Caudate nucleus (tissue), 63 donors: ENCODE measurements at places on chromosomes 6 and 20.

- no peak for DNase-seq
Observed at GRCh38 chr6:75497994-75498393, 4.4 kb upstream of the FILIP1 start.

DNA sequence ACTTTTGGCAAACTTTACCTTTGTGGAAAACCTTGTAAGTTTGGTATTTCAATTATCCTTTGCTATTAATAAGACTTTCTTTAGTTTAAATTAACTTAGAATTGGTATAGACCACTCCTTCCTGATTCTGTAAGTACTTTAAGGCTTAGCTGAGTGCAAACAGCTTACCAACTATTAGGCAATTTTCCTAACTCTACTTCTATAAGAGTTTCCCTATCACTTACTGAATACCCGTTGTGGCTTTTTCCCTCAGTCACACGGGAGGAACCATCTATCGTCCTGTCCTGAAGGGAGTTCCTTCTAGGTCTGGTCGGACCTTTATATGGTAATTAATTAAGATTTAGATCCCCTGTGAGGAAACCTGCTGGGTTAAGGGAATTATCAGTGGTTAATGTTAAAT lies 9.6 kb downstream of the SLC35A1 start:
- DNase-seq, result no peak

DNA sequence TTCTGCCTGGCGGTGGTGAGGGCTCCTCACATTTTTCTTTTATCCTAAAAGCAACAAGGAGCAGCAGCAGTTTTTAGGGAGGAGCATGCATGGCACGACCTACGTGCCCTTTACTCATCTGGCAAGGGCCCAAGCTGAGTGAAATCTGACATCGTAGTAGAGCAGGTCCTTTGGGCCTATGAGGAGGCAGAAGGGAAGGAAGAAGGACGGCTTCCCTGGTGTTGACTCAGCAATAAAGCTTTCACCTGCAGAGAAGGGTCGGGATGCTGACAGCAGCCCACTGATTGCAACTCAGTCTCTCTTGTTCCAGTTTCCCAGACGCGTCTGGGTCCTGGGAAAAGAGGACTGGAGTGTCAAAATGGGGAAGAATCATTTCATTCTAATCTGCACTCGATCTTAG lies 409.1 kb upstream of the AGPAT4 start:
- DNase-seq, result no peak

DNA sequence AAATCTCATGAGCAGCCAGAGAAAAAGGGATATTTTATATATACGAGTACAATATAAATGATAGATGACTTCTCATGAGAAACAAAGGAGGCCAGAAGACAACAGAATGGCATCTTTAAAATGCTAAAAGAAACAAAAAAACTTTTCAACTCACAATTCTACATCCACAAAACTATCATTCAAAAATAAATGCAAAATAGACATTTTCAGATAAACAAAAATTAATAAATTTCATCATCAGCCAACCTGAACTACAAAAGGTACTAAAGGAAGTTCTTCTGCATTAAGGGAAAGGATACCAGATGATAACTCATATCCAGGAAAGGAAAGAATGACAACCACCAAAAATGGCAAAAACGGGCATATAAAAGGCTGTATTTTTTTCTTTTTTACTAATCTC lies 27.9 kb upstream of the ANKRD60 start:
- no peak for DNase-seq

DNA sequence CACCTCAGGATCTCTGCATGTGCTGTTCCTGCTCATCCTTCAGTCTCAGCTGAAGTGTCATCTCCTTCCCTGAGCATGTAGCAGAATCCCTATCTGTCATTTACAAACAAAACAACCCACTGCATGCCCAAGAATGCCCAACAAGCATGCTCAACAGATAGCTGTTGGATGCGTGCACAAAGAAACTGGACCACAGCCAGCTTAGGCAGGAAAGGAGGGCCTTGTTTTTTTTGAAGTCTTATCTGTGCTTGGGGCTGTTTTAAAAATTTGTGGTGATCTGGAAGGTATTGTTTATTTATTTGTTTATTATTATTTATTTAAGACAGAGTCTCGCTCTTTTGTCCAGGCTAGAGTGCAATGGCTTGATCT lies 18.5 kb upstream of the SLC16A10 start:
- DNase-seq, result no peak

GRCh38 chr6:166950443-166950821 lies 5.9 kb downstream of the RNASET2 start:
- DNase-seq, result no peak

DNA sequence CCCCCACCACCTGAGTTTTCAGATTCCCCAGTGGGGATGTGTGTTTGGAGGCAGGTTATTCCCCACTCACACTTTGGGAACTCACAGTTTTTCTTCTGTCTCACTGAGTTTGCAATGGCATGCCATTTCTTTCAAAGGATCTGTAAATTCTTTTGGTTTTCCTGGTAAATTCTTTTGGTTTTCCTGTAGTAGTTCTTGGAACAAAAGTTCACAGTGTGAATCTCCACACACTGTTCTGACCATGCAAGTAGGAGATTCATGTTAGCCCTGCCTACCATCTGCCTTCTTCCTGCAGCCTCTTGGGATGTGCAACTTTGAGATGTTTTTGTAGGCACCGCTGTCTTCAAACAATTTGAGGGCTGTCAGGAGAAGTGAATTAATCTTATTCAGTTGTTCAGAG lies 165.6 kb upstream of the OGFRL1 start:
- no peak for DNase-seq

GRCh38 chr6:43972913-43973300 lies 154.3 kb downstream of the MRPL14 start:
- DNase-seq, result no peak

- DNase-seq, result no peak
Observed at GRCh38 chr6:116335612-116336215, 35.0 kb upstream of the DSE start.

DNA sequence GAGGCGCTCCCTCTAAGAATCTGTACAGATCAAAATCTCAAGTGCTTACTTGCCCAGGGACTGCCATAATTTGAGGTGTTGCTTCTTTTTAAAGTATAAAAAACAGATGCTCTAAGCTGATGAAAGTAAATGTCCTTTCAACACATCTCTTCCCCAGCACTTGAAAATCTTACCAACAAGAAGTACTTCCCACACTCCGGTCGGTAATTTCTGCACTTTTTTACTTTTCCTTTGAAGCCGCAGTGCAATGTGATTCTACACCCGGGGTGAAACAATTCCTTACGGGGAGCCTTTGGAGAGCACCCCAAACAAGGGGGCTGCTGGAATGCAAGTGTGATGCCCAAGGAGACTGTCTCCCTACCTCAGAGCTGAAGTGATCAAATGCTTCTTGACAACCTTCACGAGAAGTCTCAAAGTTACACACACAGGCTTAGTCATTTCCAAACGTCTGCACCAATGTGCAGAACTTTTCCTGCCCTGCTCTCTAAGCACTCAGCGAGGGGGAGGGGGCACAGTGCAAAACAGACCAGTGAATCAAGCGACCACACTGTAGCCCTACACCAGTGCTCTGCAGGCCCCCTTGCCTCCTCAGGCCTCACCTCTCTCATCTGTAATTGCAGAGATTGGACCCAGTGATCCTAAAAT lies 56.7 kb downstream of the ATXN1 start:
- DNase-seq, result no peak

DNA sequence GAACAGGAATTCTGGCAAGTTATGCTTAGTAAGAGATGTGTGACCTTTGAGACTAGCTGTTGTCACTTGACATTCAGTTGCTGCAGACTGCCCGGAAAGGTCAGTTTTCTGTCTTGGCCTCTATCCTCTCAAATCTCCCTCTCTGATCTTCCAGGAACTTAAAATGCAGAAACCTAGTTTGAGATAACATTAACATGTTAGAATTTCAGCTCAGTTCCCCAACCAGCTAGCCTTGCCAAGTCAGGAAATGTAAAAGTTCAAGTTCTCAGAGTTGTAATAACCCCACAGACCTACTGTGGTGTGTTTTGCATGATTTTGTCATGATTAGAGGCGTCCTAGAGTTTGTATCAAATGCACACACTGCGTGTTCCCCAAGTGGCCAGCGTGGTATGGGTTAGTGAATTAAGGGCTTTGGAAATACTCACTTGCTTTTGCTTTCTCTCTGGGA lies 46.6 kb downstream of the DUSP22 start:
- DNase-seq, result no peak

- no peak for DNase-seq
Observed at GRCh38 chr6:53529324-53530036, 15.4 kb downstream of the GCLC start.

GRCh38 chr6:4319981-4320683 lies 184.8 kb upstream of the ECI2 start:
- no peak for DNase-seq

- no peak for DNase-seq
Observed at GRCh38 chr6:143451531-143451930, 926 bp downstream of the PEX3 start.

DNA sequence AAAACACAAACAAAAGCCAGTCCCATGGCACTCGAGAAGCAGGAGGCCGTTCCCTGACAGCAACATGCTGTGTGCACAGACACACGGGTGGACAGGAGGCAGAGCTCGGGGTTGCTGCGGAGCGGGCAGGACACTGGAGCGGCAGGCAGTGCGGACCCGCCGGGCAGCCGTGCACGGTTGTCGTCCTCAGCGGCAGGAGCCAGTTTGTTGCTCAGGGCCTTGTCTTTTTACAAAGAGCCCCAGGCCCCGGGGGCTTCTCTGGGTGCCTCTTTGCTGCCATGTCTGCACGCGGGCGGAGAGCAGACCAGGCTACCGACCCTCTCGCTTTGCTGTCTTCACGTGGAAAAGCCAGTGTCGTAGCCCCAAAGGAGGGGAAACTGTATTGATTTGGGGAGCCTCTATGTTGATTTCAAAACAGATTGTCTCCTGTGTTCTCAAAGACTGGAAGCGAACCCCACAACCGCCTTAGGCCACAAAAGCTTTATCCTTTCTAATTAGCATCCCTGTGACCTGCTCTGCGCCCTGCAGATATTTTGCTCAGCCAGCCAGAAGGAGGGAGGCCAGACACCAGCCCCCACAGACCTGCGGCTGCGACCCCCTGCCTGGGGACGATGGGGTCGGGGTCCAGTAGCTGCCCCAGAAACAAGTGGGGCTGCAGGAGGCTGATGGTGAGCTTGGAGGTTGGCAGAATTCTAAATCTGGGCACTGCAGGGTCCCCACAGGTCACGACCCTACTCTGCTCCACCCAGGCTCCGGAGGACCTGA lies 50.2 kb downstream of the ERMARD start:
- no peak for DNase-seq

DNA sequence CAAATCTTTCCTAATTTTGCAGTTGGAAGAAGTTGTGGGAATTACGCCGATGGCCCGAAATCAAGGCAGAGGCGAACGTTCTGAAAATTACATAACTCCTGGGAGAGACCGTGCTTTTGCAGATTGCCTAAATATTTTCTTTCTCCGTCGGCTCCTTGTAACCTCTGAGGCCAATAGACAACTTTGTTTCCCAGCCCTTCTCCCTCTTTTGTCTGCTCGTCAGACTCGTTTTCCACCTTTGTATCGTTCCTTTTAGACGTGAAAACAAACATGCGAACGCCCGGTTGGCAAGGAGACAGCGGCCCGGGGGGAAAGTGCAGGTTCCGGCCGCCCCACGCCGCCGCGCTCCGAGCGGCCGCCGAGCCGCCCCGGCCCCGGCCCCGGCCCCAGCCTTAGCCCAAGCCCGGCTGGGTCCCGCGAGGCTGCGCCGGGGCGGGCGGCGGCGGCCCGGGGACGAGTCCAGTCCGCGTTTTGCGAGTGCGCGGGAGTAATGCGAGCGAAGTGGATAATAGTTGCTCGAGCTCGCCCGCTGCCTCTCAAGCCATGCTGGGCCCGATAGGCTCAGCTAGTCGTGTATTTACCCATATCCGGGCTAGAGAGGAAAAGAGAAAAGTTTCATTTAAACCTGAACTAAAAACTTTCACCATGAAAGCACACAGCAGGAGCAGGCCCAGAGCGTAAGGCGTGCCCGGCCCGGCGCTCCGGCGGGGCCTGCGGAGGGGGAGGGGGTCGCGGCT lies at the start of gene ARID1B:
TSS of gene ARID1B (plus strand) at position 539 of the 737 bp plus-strand sequence. CDS start 303 bp downstream, outside the sequence.
- DNase-seq, result peak; percentile 23

DNA sequence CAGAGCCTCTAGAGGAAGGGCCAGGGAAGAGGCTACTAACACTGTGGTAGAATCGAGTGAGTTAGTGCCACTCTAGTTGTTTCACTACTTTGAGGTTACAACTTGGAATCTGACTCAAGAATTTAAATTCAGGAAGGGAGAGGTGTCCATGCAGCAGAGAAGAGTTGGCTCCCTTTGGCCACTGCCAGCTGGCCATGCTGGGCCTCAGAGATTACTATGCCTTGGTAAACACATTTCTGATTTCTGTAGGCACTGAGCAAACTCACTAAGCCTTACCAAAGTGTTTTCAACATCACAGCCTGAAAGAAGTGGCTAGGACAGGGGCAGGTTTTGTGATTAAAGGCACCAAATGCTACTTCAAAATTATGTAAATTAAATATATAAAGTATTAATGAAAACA lies 61.9 kb downstream of the ZHX3 start:
- DNase-seq, result no peak

DNA sequence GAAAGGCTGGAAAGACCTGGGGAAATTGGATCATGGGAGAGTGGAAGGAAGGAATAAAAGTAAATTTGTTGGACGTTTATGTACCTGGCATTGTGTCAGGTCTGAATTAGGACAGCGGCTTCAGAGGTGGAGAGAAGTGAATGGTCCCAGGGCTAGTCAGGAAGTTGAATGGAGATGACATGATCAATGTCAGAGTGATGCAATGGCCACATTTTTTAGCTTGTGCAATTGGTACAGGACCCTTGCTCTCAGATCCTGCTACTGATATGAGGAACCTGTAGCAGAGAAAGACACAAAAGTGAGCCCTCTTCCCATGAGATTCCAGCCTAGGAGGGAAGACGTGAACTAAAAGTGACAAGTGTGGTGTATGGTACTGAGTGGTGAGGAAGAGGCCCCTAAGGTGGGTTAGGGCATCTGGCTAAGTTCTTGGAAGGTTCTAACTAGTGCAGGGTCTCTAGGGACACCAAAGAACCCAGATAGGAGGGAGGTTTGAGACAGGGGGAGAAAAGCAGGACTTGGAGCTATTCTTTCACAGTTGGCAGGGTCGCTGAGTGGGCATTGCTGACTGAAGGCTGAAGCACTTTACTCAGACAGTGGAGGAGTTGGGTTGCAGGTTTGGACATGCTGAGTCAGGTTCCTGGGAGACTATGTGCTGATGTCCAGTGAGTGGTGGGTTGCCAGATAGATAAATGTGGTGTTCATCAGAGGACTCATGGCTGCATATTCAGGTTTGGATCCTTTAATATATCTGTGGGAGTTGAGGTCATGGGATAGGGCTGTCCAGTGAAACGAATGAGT lies 266.1 kb upstream of the RNF24 start:
- no peak for DNase-seq

- DNase-seq, result no peak
Observed at GRCh38 chr6:18148304-18149025, 6.4 kb downstream of the TPMT start.

DNA sequence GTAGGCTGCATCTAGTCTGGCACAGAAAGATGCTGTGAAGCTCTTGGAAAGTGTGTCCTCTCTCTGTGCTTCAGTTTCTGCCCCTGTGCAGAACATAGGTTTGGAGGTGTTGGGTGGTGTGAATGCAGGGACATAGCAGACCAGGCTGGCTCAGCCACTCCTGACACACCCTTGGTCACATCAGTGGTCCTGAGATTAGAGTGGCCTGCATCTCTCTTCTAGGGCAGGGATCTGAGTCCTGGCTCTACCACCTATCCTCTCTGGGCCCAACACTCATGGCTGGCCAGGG lies 10.1 kb upstream of the TLDC2 start:
- DNase-seq, result no peak

- DNase-seq, result no peak
Observed at GRCh38 chr6:155183095-155183494, 80.7 kb upstream of the CLDN20 start.
